ENCODE measurements at places on chromosomes 5 and 9. TPM values are rescaled to one million over a fixed set of nuclear protein-coding genes. Genes with fewer than 3 reads are reported as not detected.

LCN9 gene
- not detected for total RNA-seq

TAF11L10 gene
- total RNA-seq = not detected

FOXD4L6 gene
- not detected for total RNA-seq

TMEM215 gene
- not detected for total RNA-seq

PCA3 gene
- total RNA-seq = not detected

SNCAIP gene
- total RNA-seq = 0.05 TPM

ANGPTL2 gene
- total RNA-seq = not detected

LCN15 gene
- total RNA-seq = not detected

ZNF883 gene
- total RNA-seq = 0.74 TPM

UIMC1 gene
- 39.5 TPM for total RNA-seq

MOB3B gene
- total RNA-seq = 8.4 TPM

IFNB1 gene
- total RNA-seq = not detected

TMEFF1 gene
- 1.1 TPM for total RNA-seq

PTGES gene
- 92.3 TPM for total RNA-seq

SLCO4C1 gene
- total RNA-seq = not detected

OR1J2 gene
- total RNA-seq = not detected

KCNV2 gene
- not detected for total RNA-seq

TMEM171 gene
- 4.8 TPM for total RNA-seq

CPLANE1 gene
- 4.1 TPM for total RNA-seq

TAF11L9 gene
- total RNA-seq = not detected

FAM13B gene
- 15.8 TPM for total RNA-seq

SHISAL2B gene
- total RNA-seq = not detected

CBY3 gene
- not detected for total RNA-seq

MLANA gene
- not detected for total RNA-seq

CCL27 gene
- not detected for total RNA-seq

C5 gene
- total RNA-seq = 12.5 TPM

ENTPD2 gene
- total RNA-seq = 1.2 TPM

PCDHGB2 gene
- 0.19 TPM for total RNA-seq

SIT1 gene
- total RNA-seq = not detected

PAEP gene
- 0.27 TPM for total RNA-seq

VAV2 gene
- total RNA-seq = 40.1 TPM

CCDC127 gene
- 6.1 TPM for total RNA-seq

HTR4 gene
- total RNA-seq = not detected

IFNA1 gene
- total RNA-seq = not detected

TAS2R1 gene
- not detected for total RNA-seq

FAM81B gene
- total RNA-seq = not detected

IZUMO3 gene
- not detected for total RNA-seq
